ENCODE measurements at places on chromosomes 1 and 21.

GRCh38 chr1:213231795-213232231 is 180.8 kb downstream of the RPS6KC1 start:
- DNase-seq: peak; percentile 44

DNA sequence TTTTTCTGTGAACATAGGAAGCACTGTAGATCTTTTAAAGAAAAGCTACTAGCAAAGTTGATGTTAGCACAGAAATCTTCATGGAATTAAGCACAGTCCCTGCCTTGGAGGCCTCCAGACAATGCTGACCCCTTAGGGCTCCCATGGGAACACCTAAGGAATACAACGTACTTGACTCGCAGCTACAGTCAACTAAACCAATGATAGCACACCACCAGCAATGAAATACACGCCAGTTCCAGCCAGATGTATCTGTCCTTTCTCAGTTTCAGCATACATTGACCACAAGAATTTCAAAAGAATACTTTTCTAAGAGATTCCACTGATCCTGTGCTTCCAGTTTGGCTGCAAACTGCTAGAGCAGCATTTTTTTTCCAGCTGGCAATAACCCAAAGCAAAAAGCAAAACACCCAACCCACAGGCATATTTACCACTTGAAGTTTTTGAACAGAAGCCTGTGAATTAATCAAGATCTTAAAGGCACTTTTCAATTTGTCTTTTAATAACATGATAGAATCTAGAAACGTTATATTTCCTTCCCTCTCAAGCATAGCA is 42.8 kb upstream of the KRTAP11-1 start:
- no peak for DNase-seq

DNA sequence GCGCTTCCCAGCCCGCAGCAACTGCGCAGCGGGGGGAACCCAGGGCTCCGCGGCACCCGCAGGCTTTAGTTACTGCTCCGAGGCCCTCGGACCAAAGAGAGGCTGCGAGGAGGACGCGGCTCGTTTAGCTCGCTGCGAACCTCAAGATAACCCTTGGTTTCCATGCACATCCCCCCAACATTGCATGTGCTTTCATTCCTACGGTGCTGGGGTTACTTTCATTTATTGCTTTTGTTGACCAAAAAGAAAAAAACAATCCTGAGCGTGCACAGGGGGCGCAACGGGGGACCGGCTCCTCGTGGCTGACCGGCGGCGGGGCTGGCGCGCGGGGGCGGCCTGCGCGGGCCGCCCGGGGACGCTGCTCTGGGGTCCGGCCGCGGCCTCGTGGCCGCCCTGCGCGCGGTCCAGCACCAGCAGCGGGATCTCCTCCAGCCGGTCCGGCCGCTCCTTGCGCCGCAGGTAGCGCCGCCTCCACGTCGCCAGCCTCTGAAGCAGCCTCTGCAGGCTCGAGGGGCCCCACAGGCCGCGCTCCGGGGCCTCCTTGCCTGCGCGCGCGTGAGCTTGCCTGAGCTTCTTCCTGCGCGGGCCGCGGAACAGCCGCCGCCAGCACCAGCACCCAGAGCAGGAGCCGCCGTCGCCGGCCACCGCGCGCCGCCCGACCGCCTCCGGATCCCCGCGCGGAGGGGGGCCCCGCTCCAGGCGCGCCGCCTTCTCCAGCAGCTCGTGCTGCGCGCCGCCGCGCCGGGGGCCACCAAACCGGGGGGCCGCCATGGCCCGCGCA is 77.4 kb downstream of the DESI2 start:
- peak; percentile 39 for DNase-seq

- DNase-seq: no peak
Observed at GRCh38 chr1:230249695-230250480, 176.2 kb downstream of the PGBD5 start.

GRCh38 chr1:151833172-151833900 is 1.7 kb upstream of the RORC start:
- DNase-seq: no peak

DNA sequence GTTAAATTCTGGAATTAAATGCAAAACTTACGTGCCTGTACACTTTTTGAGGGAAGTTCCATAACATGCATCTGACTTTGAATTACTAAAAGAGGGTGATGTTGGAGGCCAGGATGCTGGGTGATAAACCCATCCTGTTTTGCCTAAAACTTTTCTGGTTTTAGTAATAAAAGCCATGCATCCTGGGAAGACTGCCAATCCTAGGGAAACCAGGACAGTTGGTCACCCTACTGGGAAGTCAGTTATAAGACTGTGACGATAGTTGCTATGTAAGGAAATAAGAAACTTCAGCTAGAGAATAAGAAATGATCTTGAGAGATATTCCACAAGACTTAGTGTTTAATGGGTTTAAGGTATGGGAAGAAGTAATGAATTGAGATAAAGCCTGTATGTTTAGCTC is 336.6 kb upstream of the LYPLAL1 start:
- no peak for DNase-seq

DNA sequence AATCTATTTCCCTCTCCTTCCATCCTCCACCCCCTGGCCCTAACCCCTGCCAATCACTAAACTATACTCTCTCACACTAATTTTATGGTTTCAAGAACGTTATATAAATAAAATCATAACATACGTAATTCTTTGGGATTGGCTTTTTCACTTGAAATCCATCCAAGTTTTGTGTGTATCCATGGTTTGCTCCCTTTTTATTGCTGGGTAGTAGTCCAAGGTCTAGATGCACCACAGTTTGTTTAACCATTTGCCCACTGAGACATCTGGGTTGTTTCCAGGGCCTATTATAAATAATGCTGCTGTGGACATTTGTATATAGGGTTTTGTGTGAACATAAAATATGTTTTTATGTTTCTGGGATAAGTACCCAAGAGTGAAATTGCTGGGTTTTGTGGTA is 61.4 kb downstream of the TEX35 start:
- no peak for DNase-seq

- DNase-seq: no peak
Observed at GRCh38 chr1:23590058-23590783, 30.9 kb upstream of the ID3 start.

- DNase-seq: no peak
Observed at GRCh38 chr1:32791881-32792280, 25.3 kb downstream of the YARS1 start.

DNA sequence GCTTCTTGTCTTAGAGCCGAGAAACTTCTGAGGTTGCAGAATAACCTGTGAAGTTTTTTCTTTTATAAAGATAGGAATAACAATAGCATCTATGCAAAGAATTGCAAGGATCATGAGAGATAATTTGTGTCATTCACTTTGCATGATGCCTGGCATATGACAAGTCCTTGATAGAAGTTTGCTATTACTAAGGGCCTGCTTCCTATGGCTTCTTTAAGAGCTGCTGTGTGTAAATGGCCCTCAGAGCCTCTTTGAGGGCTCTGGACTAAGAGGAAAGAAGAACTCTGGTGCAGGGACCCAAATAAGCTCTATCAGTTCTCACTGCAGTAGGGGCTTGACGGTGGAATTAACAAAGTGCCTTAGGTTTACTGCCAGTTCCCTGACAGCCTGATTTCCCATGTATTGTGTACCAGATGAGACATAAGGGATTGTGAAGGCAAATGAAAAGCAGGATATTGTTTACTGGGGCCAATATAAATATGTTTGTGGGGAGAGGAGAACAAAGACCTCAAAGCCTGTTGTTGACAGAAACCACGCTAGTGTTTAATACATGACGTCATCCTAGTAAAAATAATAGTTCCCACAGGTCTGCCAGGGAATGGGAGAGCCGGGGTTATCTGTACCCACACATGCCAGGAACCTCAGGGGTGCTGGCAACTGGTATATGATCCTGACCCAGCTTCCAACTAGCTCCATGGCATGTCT is 131.2 kb upstream of the UBE2U start:
- peak; percentile 32 for DNase-seq

DNA sequence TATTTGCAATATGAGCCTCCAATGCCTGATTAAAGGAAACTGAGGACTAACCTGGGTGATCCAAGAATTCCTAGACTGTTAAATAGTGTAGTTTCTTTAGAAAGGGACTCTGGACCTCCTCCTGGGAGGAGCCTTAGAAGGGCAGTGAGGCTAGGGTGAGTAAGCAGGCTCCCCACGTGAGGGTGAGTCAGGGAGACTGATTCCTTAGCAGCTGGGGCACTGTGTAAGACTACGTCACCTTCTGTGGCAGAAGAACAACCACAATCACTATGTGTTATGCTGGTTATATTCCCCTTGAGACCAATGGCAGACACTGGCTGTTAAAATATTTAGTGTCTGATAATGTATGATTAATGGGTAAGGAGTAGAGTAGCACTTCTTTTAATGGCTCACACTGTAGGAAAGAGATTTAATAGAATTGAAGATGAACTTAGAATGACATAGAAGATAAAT is 53.3 kb upstream of the SYT14 start:
- DNase-seq: no peak

DNA sequence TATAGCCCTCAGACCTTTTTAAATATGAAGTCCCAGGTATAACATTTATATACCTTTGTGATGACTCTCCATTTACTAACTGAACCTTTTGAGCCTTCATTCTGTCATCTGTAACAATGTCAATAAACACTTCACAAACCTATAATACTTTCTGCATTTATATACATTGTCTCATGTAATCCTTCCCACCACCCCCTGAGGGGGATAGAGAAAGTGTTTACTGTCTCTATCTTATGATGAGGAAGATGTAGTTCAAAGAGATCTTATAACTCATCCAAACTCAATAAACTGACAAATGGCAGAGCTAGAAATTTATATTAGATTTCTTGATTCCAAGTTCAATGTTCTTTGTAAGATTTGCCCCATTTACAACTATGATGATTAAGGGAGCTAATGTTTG is 48.3 kb upstream of the CR2 start:
- DNase-seq: no peak

DNA sequence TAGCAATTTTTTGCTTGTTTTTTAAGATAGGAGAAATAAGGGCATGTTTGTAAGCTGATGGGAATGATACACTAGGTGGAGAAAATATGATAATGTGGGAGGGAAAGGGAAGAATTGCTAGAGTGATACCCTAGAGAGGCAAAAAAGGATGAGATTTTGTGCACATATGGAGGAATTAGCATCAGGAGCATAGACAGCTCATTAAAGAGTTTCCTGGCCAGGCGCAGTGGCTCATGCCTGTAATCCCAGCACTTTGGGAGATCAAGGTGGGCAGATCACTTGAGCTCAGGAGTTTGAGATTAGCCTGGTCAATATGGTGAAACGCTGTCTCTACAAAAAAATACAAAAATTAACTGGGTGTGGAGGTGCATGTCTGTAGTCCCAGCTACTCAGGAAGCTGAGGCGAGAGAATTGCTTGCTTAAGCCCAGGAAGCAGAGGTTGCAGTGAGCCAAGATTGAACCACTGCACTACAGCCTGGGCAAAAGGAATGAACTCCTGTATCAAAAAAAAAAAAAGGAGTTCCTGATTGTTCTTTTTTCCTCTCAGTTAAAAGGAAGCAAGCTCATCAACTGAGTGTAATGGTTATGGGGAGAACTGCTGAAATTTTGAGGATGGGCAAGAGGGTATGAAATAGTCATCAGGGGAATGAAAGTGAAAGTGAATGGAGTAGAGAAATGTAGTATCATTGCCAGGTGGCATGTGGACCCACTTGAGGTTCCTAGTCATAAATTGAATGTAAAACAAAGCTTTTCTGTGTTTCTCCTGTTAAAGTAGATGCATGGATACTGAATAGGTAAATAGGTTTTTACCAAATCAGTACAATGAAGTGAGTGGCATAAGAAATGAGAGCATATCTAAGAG is 35.5 kb downstream of the SH3GLB1 start:
- DNase-seq: no peak

DNA sequence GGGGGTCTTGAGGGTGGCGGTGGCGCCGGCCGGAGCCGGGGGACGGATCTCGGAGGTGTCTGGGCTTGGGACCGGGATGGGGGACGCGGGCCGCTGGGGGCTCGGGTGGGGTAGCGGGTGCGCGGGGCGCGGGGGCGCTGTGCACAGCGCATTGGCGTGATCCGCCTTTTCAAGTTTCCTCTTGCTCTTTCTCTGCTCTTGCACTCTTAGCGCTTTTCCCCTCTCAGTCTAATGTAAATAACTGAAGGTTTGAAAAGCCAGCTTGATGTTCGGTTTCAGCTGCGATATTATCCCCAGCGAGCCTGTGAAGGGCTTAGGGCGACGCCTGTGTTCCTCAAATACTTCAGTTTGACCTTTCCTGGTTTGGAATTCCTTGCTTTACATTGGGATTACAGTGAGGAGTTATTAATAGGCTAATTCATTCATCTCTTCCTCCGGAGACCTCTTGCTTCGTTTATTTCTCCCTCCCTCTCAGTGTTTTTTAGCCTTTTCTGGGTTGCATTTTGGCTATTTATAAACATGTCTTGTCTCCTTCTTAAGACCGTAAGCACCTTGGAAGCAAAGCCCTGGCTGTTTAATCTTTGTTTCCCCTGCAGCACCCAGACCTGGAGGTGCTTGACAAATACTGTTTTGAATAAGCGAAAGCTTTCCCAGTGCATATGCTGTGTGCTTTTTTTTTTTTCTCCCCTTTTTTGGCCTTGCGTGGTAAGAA is 693 bp downstream of the RAB4A start:
- no peak for DNase-seq

- no peak for DNase-seq
Observed at GRCh38 chr1:190752131-190752530, 274.5 kb upstream of the BRINP3 start.

GRCh38 chr1:85328713-85329397 is 52.4 kb upstream of the BCL10 start:
- no peak for DNase-seq

- no peak for DNase-seq
Observed at GRCh38 chr1:110498270-110498669, 20.7 kb downstream of the KCNA10 start.

- DNase-seq: no peak
Observed at GRCh38 chr1:154759196-154759595, 110.9 kb downstream of the KCNN3 start.

DNA sequence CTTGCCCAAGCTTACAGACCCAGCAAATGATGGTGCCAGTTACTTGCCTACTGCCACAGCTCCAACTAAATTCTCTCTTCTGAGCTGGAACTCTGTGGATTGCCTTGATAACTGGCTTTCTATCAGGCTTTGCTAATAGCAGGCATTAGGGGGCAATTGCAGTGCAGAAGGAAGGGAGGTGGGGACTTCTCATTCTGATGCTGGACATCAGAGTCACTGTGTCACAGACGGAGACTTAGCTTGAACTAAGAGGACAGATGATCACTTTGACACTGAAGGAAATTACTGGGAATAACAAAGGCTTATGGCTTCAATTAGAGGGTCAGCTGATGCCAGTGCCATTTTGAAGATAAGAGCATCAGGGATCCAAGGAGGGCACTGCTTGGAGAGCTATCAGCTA is 114.5 kb downstream of the DDX20 start:
- no peak for DNase-seq

GRCh38 chr1:81358151-81358550 is 442.6 kb upstream of the ADGRL2 start:
- no peak for DNase-seq

DNA sequence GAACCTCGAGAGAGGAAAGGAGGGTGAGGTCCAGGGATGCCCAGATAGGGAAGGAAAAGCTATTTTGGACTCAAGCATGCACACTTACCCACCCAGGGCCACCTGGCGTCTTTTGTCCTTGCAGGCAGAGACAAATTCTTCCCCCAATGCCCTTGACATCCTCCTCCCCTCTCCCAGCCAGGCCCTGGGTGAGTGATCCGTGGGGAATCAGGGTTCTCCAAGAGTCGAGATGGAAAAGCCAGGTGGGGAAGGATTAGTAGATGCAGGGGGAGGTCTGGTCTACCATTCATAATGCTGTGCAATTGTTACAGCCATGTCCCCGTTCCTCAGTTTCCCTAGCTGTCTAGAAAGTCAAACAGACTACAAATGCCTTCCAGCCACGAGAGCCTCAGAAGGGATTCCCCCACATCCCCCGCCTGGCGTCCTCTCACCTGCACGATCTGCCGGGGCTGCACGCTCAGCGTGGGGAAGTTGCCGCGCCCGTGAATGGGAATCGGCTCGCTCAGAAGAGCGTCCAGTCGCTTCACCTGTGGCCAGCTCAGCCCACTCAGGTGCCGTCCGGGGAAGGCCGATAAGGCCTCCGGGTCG is 580 bp downstream of the TENT5B start:
- no peak for DNase-seq
